Naive thymus-derived CD4-positive, alpha-beta T cell (primary cell): ENCODE measurements at places on chromosomes 11 and 22. TPM values are rescaled to one million over a fixed set of nuclear protein-coding genes. Genes with fewer than 3 reads are reported as not detected.

The EIF3D gene
- 240 TPM for total RNA-seq

The OR51G2 gene
- not detected in 2 replicates for total RNA-seq

The BAIAP2L2 gene
- 1.9 TPM for total RNA-seq

The RFPL2 gene
- total RNA-seq, result 1.1 TPM

The NTM gene
- not detected for total RNA-seq

The INSC gene
- total RNA-seq, result 0.22 TPM

DNA sequence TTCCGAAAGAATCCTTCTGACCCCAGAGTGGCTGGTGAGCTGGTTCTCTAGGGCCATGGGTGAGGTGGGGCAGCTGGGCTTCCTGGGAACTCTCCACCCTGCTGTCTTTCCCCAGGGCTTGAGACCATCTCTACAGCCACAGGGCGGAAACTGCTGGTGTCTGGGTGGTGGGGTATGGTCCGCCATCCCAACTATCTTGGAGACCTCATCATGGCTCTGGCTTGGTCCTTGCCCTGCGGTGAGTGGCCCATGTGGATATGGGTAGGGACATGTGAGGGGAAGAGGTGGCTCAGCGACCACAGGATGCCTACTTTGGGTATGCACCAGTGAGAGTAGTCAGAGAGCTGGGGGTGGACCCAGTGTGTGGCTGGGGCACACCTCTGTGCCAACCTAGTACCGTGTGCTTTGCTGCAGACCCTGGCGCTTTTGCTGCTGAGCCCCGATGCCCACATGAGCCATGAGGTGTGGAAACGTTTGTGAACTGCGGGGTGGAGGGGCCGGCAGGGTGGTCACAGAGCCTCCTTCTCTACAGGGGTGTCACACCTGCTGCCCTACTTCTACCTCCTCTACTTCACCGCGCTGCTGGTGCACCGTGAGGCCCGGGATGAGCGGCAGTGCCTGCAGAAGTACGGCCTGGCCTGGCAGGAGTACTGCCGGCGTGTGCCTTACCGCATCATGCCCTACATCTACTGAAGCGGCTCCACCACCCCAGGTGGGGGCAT, 2.0 kb downstream of the ZNHIT2 start:
- H3K4me3 ChIP-seq, result no peak overlapping the region
- DNase-seq, result no peak
- H3K27me3 ChIP-seq, result no peaks in the 10 kb centered on the region

DNA sequence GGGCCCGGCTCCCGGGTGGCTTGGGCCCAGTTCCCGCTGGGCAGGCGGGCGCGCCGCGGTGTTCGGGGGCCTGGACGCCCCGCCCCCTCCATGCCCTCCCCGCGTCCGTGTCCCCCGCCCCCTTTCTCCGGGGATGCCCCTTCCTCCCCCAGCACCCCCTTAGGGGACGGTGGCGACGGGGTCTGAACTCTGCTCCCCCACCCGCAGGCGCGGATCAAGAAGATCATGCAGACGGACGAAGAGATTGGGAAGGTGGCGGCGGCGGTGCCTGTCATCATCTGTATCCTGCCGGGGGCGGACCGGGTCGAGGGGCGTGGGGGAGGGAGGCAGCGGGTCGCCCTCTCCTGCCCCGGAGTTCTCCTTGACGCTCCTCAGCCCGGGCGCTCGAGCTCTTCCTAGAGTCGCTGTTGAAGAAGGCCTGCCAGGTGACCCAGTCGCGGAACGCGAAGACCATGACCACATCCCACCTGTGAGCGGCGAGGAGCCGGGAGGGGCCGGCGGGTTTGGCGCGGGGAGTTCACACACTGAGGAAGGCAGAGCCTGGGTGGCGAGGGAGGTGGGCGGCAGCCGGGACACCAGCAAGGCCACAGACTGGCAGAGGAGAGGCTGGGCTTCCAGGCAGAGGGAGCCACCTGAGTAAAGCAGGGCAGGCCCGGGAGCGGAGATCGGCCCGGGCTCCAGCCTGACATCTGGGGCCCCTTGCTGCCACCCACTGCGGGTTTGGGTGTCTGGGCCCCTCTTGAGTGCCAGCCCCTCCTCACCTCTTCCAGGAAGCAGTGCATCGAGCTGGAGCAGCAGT, 546 bp downstream of the DRAP1 start:
- peaks cover 4% of the 10 kb centered on the region for H3K36me3 ChIP-seq
- H3K4me3 ChIP-seq, result peak overlapping the region; percentile 76
- no peak for DNase-seq
- no peaks in the 10 kb centered on the region for H3K27me3 ChIP-seq
- peaks cover 28% of the 10 kb centered on the region for H3K4me1 ChIP-seq

GRCh38 chr11:46265764-46266163, 11.7 kb upstream of the CREB3L1 start:
- H3K36me3 ChIP-seq, result no peaks in the 10 kb centered on the region
- H3K4me3 ChIP-seq, result no peak overlapping the region
- H3K27ac ChIP-seq, result no peak overlapping the region
- H3K4me1 ChIP-seq, result no peaks in the 10 kb centered on the region
